Non-pigmented ciliary epithelial cell (primary cell): ENCODE measurements at places on chromosomes 1 and 21.
A peak's percentile ranks its signal among the peaks of the same experiment; 100 is the strongest.

- no peak for DNase-seq
Observed at GRCh38 chr1:235139315-235139714, 10.7 kb upstream of the TOMM20 start.

DNA sequence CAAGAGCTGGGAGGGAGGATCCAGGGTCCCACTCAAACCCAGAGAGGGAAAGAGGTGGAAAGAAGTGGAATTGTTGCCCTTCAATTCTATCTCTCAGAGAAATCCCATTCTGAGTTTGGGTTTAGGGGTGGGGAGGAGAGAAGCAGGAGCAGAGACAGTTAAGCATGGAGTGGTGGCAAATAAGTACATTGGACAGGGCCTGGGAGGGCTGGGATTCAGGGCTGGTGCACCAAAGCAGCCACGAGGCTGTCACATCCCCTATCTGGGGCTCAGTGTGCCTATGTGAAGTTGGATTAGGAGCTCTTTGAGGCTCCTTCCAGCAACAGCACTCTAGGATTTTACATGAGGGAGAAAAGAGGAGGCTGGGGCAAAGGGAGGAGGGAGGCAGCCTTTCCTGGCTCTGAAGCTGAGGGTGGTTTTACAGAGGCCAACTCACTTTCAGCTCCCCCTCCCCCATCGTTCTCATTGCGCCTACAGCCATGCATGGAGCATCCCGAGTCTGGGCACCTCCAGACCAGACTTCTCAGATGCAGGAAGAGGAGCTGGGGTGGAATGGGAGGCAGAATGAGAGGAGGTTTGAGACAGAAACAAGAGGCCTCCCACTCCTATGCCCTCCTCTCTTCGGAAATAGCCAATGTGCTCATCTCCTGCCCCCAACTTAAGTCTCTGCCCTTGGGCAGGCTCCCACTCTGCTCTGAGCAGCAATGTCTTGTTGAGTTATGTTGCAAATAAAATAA is 3.0 kb upstream of the SYT6 start:
- DNase-seq, result no peak

- no peak for DNase-seq
Observed at GRCh38 chr1:168137515-168137821, 738 bp upstream of the GPR161 start.

DNA sequence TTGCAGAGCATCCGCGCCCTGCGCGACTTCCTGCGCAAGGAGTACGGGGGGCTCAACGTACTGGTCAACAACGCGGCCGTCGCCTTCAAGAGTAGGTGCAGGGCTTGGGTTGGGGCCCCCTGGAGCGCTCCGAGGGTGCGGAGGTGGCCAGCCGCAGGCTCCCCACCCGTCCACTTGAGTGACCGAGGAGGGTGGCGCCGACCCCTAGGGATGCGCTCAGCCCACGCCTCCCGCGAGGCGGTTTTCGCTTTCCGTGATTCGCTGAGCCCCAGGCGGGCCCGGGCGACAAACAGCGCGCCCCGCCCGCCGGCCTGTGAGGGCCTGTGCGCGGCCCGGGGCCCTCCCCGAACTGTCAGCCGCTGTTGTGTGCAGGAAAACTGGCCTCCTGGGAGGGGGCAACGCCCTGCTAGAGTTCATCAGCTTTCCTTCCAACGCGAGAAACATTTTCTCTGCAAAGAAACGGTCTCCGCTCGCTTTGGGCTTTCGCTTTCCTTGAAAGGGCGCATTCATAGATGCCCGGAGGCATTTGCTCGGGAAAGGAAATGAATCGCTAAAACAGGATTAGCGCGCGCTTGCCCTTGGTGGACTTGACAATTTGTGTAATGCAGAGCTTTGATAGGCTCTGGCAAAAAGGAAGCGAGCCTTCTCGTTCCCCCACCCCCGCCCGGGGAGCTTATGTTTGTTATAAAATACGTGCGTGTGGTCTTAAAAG is 668 bp downstream of the CBR3 start:
- DNase-seq, result no peak

- DNase-seq, result no peak
Observed at GRCh38 chr1:77925518-77925917, 37.1 kb downstream of the NEXN start.

GRCh38 chr21:23507501-23507900 is 2099.8 kb downstream of the MRPL39 start:
- DNase-seq, result no peak

DNA sequence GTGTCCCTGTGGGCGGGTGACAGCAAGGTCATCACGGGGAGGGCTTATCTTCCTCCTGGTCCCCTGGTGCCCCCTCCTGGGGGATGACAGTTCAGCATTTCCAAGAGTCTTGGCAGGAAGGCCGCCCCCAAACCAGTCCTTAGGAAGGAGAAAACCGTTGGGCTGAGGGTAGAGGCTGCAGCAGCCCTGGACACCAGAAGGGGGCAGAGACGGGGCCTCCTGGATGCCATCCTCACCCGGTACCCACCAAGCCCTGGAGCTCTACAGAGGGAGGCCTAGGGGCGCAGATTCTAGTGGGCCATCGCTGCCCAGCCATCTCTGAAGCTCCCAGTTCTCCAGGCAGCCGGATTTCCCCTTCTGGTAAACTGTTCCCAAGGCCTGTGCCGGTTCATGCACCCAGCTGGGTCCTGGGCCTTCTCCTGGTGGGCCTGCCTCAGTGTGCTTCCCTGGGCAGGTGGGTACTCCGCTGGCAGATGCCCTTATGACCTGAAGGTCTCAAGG is 14.8 kb upstream of the ZNF669 start:
- no peak for DNase-seq

DNA sequence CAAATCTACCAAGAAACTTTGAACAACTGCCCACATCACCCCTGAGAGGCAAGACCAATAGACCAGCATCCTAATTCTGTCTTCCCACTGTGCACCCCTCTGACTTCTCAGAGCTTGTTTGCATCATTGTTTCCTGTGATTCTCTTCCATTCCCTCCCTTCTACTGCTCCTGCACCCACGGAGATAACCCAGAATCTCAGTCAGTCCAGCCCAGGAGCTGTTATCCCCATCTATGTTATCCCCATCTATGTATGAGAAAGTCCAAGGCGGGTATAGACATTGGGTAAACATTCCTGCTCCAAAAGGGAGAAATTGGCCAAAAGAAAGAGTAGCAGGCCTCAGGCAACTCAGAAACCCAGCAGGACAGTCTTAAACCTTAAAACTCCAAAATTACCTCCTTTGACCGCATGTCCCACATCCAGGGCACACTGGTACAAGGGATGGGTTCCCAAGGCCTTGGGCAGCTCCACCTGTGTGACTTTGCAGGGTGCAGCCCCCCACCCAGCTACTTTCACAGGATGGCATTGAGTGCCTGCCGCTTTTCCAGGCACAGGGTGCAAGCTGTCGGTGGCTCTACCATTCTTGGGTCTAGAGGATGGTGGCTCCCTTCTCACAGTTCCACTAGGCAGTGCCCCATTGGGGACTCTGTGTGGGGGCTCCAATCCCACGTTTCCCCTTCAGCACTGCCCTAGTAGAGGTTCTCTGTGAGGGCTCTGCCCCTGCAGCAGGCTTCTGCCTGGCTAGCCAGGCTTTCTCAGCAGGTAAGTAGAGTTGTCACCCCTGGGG is 414.8 kb downstream of the NPHP4 start:
- DNase-seq, result no peak

- peak; percentile 1 for DNase-seq
Observed at GRCh38 chr1:92623187-92623778, 136.6 kb upstream of the GFI1 start.

GRCh38 chr1:53469373-53469772 is 10.2 kb downstream of the DMRTB1 start:
- DNase-seq, result no peak

GRCh38 chr1:160009081-160009480 is 22.7 kb downstream of the PIGM start:
- DNase-seq, result no peak

DNA sequence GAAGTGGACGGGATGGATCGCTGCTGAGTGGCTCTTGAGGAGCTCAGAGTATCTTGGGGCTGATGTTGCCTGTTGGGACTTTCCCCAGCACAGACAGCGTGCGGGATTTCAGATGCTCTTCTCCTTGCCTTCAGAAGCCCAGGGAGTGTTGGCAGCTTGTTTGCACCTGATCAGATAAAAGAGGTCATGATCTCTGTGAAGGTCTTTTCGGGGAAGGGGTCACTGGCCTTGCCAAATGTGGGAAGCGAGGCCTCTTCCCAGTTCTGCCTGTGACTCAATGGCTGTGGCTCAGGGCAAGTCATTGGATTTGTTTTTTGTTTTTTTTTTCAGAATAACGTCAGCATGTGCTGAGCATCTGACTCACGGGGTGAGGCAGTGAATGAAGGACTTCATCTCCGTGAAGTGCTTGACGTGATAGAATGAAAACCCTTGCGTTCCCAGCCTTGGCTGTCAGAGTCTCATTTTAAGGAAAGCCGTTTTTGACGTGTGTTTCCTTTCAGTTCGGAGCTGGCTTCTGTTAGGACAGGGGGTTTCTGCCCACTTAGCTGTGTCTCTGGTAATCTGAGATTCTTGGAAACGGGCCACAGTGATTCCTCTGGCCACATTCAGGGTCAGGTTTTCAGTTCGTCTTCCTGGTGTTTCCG is 46.7 kb downstream of the GALNT2 start:
- DNase-seq, result peak; percentile 83

GRCh38 chr21:35428937-35429336 is 379.8 kb upstream of the RUNX1 start:
- DNase-seq, result no peak

- peak; percentile 10 for DNase-seq
Observed at GRCh38 chr1:17661546-17662157, 93.5 kb upstream of the ACTL8 start.

- no peak for DNase-seq
Observed at GRCh38 chr1:38029081-38029681, 16.6 kb downstream of the UTP11 start.

DNA sequence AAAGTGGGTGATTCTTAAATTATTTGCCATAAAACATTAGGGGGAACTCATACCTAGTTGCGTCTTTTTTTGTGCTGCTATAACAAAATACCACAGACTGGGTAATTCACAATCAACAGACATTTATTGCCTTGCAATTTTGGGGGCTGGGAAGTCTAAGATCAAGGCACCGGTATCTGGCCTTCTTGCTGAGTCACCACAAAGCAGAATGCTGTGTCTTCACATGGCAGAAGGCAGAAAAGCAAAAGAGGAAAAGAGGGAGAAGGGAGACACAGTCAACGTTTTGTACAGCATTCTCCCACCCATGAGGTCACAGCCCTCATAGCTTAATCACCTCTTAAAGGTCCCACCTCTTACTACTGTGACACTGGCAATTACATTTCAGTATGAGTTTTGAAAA is 291.0 kb downstream of the CHRM3 start:
- no peak for DNase-seq

- no peak for DNase-seq
Observed at GRCh38 chr1:3021233-3021671, at the start of gene ACTRT2. Gene ACTRT2, plus strand, starts transcription at chr1:3021467. Its CDS starts 220 bp downstream, at chr1:3021687.

DNA sequence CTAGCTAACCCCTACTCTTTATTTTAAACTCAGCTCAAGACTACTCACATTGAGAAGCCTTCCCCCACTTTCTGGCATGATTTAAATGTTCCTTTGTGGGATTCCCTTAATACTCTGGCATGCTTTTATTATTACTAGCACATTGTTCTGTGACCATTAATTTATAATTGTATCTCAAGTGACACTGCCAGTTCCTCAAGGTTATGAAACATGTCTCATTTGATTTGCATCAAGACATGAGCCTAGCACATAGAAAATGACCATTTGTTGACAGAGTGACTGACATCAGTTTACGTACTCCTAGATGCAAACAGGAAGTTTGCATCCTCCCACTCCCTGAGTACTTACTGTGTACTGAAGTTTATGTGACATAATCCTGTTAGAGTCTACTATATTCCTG is 15.2 kb downstream of the RGS4 start:
- DNase-seq, result no peak

DNA sequence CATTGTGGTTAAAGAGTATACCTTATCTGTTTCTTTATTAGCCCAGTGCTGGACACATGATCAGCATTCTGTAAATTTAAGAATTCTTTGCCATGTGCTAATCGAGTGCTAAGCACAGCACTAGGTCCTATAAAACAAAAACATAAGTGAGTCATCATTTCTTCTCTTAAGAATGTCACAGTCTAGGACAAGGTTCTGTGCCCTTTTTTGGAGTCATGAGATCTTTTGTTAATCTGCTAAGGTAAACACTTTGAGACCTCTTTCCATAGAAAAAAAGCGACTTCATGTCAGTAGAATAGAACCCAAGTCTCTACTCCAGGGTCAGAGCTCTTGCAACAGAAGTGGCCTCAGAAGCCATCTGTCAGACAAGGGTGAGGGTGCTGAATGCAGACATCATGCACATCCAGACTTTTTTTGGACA is 70.0 kb upstream of the NFIA start:
- no peak for DNase-seq

- no peak for DNase-seq
Observed at GRCh38 chr1:63825111-63825510, 51.3 kb downstream of the ROR1 start.

DNA sequence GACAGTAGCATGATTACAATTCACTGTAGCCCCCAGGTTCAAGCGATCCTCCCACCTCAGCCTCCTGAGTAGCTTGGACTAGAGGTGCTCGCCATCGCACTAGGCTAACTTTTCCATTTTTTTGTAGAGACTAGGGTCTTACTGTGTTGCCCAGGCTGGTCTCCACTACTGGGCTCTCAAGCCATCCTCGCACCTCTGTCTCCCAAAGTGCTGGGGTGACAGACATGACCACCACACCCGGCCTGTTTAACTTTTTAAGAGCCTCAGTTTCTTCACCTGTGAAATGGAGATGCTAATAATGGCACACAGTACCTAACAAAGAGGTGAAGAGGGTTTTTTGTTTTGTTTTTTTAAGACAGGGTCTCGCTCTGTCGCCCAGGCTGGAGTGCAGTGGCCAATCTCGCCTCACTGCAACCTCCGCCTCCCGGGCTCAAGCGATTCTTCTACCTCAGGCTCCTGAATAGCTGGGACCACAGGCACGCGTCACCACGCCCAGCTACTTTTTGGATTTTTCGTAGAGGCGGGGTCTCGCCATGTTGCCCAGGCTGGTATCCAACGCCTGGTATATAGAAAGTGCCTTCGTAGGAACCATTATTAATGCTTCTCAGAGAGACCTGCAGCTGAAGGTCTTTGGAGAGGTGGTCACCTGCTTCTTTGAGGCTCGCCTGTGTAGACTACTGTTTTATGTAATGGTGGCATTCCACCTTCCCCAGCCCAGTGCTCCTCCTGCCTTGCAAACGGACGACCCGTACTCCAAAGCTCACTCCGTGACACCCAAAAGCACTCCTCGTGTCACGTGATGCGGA is 567 bp downstream of the PMVK start:
- no peak for DNase-seq

DNA sequence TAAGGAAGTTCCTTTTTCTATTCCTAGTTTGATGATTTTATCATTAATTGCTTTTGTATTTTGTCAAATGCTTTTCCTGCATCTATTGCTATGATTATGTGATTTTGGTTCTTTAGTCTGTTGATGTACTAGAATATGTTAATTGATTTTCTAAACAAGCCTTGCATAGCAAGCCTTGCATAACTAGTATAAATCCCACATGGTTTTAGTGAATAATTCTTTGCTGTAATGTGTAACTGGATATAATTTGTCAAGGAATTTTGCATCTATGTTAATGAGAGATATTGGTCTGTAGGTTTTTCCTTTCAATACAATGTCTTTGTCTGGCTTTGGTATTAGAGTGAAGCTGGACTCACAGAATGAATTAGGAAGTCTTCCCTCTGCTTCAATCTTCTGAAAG is 460.2 kb downstream of the LTN1 start:
- DNase-seq, result no peak

GRCh38 chr1:55490547-55490946 is 275.4 kb upstream of the USP24 start:
- DNase-seq, result no peak
